ENCODE measurements at places on chromosomes 5 and 9. TPM values are rescaled to one million over a fixed set of nuclear protein-coding genes. Genes with fewer than 3 reads are reported as not detected.

Gene GLRA1
- 5.5 TPM for total RNA-seq

Gene CER1
- 0.69 TPM for total RNA-seq

Gene PARP8
- total RNA-seq: 56.3 TPM

Gene NDOR1
- total RNA-seq: 3.9 TPM

Gene FOXE1
- total RNA-seq: not detected

Gene PTPRD
- total RNA-seq: 248 TPM

Gene CACNA1B
- total RNA-seq: 39.9 TPM

Gene ANGPTL2
- 4.2 TPM for total RNA-seq
